Left cardiac atrium (tissue), 4 donors: ENCODE measurements at places on chromosomes 13 and 19. TPM values are rescaled to one million over a fixed set of nuclear protein-coding genes. Genes with fewer than 3 reads are reported as not detected.

The FAM187B gene
- not detected for total RNA-seq

The DPY19L3 gene
- total RNA-seq: 13.8 TPM

The SH2D3A gene
- 0.65 TPM for total RNA-seq

The CYP4F22 gene
- not detected for total RNA-seq

The PRSS57 gene
- total RNA-seq: not detected

The NLRP4 gene
- not detected for total RNA-seq

The DACH1 gene
- total RNA-seq: 1.7 TPM

The PROSER1 gene
- 15.4 TPM for total RNA-seq

The ZNF574 gene
- 8.3 TPM for total RNA-seq

The PCDH8 gene
- not detected for total RNA-seq

The ZNF492 gene
- 0.32 TPM for total RNA-seq

The ZNF497 gene
- 0.41 TPM for total RNA-seq

The PSG11 gene
- total RNA-seq: not detected

The SLC46A3 gene
- total RNA-seq: 17.6 TPM

The ZNF558 gene
- total RNA-seq: 13.3 TPM

The LYPD3 gene
- total RNA-seq: 0.42 TPM

The HSD11B1L gene
- 4.0 TPM for total RNA-seq

The FCAR gene
- 0.65 TPM for total RNA-seq

The FFAR3 gene
- total RNA-seq: 0.44 TPM

The DCT gene
- 0.09 TPM for total RNA-seq

The TNFSF9 gene
- 0.29 TPM for total RNA-seq

The KLK4 gene
- total RNA-seq: not detected

The SIGLEC5 gene
- 0.81 TPM for total RNA-seq

The TUBA3C gene
- total RNA-seq: not detected

The TUBGCP3 gene
- 18.6 TPM for total RNA-seq

The CALR gene
- total RNA-seq: 707 TPM

The SPRY2 gene
- total RNA-seq: 42.7 TPM

The CYP2A7 gene
- not detected for total RNA-seq

The SELENOV gene
- not detected for total RNA-seq

The MAU2 gene
- 35.5 TPM for total RNA-seq

The SBK2 gene
- 151 TPM for total RNA-seq

The ETV2 gene
- 0.88 TPM for total RNA-seq

The SERPINE3 gene
- total RNA-seq: not detected

The ICAM4 gene
- total RNA-seq: 0.42 TPM

The ZNF625 gene
- total RNA-seq: 4.2 TPM

The TRAPPC6A gene
- 13.6 TPM for total RNA-seq

The CD177 gene
- 0.27 TPM for total RNA-seq

The KIR2DL1 gene
- not detected for total RNA-seq

The SLC15A1 gene
- not detected for total RNA-seq

The LPAR2 gene
- total RNA-seq: 0.47 TPM

The ZNF575 gene
- 1.6 TPM for total RNA-seq

The DIAPH3 gene
- total RNA-seq: 0.26 TPM

The PALM3 gene
- total RNA-seq: 0.50 TPM

The RGL3 gene
- 11.3 TPM for total RNA-seq

The LHB gene
- not detected for total RNA-seq

The USF2 gene
- total RNA-seq: 147 TPM

The CEACAM3 gene
- 0.60 TPM for total RNA-seq

The TLE2 gene
- 61.0 TPM for total RNA-seq

The GIPC1 gene
- 49.7 TPM for total RNA-seq

The ZNF723 gene
- total RNA-seq: not detected

The ATP4A gene
- total RNA-seq: not detected

The SIN3B gene
- total RNA-seq: 23.7 TPM

The OR7D2 gene
- 0.21 TPM for total RNA-seq

The RAP2A gene
- 21.4 TPM for total RNA-seq
